ENCODE measurements at places on chromosomes 1 and 21.

DNA sequence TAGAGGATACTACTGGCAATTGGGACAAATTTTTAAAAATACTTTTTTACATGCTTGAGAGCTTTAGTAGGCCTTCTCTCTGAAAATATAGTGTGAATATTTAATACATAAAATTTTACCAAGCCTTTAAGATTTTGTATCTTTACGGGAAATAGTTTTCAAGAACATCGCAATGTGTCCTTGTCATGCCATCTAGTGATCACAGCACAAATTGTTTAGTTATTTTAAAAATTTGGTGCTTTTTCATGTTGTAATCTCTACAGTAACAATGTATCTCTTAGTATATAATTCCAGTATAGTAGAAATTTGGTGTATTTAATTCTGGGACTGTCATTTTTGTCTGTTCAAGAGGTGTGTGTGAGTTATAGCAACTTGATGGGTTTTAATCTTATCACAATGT lies 6.7 kb downstream of the CDC7 start:
- DNase-seq: no peak

DNA sequence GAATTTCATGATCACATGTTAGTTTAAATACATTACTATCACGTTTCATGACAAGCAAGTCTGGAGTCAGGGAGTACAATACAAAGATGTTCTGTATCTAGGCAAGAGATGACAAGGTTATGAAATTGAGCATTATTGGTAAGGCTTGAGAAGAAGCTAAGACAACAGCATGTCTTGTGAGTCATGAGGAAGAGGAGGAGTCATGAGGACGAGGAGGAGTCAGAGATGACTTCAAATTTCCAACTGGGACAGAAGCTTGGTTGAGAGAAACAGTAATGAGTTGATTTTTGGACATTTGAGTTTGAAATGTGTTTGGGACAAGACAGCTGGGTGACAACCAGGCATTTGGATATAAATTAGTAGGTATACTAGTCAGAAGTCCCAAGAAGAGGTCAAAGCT lies 4.3 kb upstream of the UBE2U start:
- DNase-seq: no peak

- DNase-seq: no peak
Observed at GRCh38 chr1:42086146-42086545, 67.1 kb upstream of the GUCA2B start.

DNA sequence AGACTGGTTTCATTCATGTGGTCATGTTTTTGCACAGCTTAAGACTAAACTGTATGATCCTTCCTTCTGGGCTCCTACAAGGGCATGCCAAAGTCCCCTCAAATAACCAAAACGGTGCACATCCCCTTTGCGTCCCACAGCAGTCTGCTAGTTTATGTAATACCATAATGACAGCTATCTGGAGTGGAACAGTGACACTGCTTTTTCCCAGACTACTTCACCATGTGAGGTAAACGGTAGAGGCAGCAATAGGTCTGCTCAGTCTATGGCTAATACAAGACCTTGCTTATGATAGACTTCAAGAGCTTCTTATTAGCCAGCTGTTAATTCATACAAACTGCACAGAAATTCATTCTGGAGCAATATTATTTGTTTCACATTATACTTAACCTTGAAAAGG lies 395.5 kb downstream of the SMYD3 start:
- no peak for DNase-seq

DNA sequence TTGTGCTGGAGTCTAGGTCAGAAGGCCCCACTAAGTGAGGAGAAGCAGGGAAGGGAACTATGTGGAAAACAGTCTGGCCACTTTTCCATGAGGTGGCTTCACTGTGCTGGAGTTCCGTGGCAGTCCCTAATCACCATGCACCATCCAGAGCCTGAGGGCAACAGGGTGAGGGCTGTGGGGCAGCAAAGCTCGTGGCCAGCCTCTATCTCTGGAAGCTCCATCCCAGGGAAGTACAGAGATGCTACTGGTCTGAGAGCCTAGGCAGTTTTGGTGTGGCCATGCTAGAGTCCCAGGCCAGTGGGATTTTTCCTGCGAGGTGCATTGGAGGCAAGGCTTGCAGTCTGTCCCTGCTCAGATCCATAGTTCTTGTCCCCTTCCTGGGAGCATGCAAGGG lies 157.3 kb upstream of the LRRC7 start:
- DNase-seq: no peak

DNA sequence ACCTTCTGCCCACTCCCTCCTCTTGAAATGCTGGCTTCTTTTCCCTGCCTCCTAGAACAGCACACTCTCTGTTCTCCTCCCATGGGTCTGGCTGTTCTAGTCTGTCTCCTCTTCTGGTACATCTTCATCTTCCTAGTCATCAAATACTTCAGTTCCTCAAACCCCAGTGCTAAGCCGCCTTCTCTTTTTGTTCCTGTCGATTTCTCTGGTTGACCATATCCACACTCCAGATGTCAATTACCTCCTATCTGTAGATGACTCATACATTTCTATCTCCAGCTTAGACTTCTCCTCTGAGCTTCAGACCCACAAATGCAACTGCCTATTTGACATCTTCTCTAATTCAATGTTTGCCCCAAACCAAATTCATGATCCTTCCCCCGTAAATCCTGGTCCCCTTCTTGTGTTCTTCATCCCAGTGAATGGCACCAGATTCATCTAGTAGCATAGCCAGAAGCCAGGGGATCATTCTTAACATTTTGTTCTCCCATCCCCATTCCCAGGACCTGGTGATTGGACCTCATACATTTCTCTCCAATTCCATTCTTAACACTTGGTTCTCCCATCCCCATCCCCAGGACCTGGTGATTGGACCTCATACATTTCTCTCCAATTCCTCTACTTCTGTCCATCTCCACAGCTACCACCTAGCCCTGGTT lies 35.9 kb downstream of the USP24 start:
- no peak for DNase-seq

DNA sequence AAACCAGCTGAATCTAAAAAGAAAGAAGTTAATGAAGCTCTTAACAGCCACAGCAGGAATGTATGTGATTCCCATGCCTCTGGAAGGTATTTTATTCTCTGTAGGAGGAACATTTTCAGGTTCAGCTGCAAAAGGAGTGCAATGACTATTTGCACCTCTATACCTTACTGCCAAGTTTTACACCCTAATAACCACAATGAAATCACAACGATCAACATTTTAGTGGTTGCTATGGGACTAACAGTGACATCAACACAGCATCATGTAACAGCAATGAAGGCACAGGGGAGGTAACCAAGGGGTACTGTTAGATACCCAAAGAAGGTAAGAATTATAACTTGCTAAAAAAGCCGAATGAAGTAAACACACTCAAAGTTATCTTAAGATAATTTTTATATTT lies 116.3 kb upstream of the HP1BP3 start:
- no peak for DNase-seq

DNA sequence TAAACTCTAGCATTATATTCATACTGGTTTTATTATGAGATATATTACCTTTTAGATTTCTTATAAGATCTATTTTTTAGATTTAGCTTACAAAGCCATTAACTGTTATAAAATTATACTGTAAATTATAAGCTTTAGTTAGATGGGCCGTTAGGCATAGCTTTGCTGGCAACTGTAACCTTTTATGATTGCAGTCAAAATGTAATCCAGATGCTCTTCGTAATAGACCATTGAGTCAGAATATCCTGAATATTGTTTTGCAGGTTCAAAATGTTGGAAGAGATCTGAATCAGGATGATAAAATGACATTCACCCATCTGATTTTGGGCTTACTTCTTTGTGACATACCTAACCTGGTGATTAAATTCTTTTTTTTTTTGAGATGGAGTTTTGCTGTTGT lies 20.9 kb downstream of the ITSN1 start:
- no peak for DNase-seq

- DNase-seq: no peak
Observed at GRCh38 chr1:150976401-150976821, 1.8 kb upstream of the CERS2 start.

GRCh38 chr1:228647523-228648444 lies 87.5 kb upstream of the RHOU start:
- DNase-seq: peak; percentile 27

DNA sequence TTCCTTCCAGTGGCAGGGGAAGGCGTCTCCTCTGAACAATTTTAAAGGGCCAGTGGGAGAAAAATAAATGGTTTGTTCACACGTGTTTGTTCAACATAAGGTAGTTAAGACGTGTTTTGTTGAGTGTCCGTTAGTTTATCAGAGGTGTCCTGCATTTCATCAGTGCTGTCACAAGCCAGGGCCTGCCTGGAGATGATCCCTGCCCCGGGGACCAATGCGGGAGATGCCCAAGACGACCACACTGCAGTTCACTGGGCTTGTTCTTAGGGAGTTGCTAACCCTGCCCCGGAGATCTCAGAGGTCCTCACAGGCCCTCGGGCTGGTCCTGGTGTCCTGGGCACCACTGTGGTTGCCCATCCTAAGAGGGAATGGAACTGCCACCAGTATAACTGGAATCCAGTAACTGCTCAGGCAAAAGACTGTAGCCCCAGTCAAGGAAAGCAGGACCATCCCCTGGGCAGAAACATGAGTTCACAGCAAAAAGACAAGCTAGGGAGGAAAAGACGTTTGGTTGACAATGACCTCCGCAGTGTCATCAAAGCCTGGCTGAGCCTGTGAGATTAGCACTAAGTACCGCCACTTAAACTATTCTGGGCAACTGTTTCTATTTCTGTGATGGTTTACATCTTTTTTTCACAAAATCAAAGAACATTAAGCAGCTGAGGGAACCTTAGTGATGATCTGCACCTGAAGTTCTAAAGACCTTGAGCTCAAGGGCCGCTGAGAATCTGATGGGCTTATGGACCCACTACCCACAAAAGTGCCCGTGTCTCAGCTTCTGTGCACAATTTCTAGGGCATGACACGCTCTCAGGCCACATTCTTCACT lies 44.9 kb upstream of the LIN9 start:
- DNase-seq: no peak

GRCh38 chr1:75273110-75273509 lies 138.9 kb downstream of the LHX8 start:
- no peak for DNase-seq

GRCh38 chr1:47849005-47849521 lies 148.1 kb downstream of the TRABD2B start:
- DNase-seq: no peak

DNA sequence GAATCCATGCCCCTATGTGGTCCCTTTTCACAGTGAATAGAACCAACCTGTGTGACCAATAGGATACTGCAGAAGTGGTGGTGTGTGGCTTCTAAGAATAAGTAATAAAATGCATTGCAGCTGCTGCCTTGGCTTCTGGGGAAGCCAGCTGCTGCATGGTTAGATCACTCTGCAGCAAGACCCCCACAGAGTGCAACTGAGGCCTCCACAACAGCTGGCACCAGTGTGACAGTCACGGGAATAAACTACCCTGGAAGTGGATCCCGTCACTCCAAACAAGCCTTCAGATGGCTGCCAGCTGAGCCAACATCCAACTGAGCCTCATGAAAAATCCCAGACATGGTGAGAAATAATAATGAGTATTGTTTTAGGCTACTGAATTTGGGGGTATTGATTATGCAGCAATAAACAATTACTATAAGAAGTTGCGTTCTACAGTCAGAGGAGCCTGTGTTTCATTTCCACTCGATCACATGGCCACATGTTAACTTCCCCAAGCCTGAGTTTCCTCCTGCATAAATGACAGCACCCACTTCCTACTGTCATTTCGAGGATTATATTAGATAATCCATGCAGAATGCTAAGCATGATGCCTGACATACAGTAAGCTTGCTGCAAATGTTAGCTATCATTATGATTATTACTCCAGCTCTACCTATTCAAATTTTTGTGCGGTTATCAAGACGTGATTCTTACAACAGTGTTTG lies 20.8 kb upstream of the COG2 start:
- no peak for DNase-seq

DNA sequence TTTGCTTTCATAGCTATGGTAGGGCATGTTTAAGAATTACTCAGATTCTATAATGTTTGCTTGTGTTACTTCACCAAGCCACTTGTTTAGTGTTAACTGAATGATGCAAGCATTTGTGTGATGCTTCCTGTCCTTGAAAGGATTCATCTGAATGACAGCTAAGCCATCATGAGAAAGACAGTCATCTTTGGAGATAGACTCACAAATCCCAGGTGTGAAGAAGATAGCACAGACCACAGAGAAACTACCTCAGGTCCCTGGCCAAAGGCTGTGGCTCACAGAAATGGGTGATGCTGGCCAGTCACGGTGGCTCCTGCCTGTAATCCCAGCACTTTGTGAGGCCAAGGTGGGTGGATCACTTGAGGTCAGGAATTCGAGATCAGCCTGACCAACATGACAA lies 321.4 kb downstream of the DPYD start:
- DNase-seq: no peak

DNA sequence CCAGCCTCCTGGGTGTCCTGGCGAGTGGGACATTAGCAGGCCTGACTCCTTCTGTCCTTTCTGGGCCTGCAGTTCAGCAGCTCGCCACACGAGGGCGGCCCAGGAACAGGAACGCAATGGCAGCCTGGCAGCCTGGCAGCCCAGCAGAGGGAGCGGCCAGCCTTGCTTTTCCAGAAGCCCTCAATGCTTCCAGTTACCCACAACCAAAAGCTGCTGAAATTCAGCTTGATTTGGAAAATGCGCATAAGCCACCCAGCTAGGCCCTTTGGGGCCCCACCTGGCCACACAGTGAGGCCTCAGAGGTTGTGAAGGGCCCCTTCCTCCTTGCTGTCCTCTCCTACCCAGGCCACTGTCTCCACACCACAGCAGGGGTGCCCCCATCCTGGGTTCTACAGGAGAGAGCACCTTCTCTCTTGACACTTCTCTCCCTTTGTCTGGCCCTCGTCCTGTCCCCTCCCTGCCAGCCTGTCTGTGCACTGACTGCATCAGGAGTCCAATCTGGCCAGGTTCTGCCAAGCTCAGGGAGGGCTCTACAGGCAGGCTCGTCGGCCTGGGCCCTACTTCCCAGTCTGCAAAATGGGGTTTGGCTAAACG lies 103.4 kb upstream of the VAMP3 start:
- peak; percentile 76 for DNase-seq

DNA sequence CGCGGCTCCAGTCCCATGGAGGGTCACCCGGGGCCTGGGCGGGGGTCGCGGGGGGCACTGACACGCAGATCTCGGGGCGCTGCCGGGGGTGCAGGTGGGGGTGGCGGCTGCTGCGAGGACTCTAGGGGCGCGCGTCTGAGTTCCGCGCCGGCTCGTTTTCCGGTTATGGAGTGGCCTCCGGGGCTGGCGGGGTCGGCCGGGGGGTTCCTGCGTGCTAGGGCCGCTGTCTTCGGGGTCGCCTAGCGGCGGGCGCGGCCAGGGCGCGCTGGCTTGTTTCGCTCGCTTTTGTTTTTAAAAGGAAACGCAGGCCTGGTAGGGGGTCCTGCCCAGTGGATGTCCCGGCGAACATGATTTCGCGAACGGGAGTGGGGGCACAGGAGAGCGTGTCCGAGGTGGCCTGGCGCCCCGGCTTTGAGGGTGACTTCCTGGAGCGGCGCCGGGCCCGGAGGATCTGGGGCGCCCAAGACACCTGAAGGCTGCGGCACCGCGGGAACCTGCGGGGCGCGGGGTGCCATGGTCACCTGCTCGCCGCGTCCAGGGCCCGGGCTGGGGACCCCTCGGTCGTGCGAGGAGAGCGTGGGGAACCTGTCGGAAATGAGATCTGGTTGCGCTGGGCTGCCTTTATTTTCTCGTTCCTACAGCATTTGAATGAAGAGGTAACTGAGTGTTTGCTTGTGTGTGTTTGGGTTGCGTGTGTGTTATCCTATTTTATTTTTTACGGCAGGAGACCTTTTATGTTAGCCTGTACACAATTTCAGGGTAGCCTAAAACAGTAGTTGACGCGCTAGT lies 618 bp downstream of the ETS2 start:
- peak; percentile 55 for DNase-seq

- DNase-seq: no peak
Observed at GRCh38 chr1:206010060-206010459, 6.9 kb upstream of the RAB7B start.

- no peak for DNase-seq
Observed at GRCh38 chr1:167548059-167548932, 5.3 kb downstream of the CREG1 start.
